HuH-7 (cell line): ENCODE measurements at places on chromosomes 5 and 9.
A peak's percentile ranks its signal among the peaks of the same experiment; 100 is the strongest.

DNA sequence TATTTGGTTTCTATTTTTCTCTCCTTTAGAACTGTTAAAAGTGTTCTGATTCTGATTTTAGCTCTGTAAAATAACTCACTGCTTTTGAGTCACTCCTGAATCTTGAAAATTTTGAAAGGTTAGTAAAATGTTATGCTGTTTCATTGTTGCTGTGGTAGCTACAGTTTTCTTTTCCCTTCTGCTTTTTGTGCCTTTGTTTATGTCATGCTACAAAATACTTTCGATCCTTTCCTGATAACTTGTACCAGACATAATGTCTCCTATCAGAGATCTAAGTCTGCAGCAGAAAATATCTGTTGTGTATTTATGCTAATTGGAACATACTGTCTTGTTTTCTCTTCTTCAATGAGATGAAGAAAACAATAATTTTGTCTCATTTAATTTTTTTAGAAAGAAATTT lies 26.9 kb upstream of the CEP120 start:
- no peak for DNase-seq

GRCh38 chr5:158727771-158728311 lies 371.9 kb downstream of the EBF1 start:
- DNase-seq = peak; percentile 6

- DNase-seq = no peak
These were observed 47.5 kb downstream of the DAB2IP start for GRCh38 chr9:121698627-121699570.

- no peak for DNase-seq
These were observed 28.5 kb downstream of the MVB12B start for GRCh38 chr9:126354887-126355770.

DNA sequence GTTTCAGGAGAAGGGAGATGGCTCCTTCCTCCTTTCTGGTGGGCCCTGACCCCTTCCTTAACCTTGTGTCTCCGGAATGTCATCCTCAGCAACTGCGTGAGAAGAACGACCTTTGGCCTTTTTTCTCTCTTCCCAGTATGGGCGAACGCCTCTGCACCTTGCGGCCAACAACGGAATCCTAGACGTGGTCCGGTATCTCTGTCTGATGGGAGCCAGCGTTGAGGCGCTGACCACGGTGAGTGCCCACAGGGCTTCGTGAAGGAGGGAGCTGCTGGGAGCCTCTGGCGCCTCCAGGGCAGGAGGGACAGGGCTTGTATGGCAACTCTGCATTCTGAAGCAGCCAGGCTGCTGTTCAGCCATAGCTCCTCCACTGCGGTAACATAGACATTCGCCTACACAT lies 68.0 kb upstream of the CTSL start:
- no peak for DNase-seq

DNA sequence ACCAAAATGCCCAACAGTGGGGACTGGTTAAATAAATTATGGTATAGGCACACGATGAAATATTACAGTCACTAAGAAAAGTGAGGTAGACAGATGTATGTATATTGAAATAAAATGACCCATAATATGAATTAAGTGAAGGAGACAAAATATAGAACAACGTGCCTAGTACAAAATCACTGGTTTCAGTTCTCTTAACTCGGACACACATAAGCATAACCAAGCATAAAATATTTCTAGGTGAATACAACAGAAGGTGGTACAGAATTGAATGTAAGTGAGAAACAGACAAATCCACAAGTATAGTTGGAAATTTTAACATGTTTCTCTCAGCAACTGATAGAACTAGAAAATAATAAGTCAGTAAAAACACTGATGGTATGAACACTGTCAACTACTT lies 22.0 kb downstream of the PUM3 start:
- no peak for DNase-seq

GRCh38 chr9:123281659-123282350 lies 13.4 kb upstream of the STRBP start:
- DNase-seq = no peak

DNA sequence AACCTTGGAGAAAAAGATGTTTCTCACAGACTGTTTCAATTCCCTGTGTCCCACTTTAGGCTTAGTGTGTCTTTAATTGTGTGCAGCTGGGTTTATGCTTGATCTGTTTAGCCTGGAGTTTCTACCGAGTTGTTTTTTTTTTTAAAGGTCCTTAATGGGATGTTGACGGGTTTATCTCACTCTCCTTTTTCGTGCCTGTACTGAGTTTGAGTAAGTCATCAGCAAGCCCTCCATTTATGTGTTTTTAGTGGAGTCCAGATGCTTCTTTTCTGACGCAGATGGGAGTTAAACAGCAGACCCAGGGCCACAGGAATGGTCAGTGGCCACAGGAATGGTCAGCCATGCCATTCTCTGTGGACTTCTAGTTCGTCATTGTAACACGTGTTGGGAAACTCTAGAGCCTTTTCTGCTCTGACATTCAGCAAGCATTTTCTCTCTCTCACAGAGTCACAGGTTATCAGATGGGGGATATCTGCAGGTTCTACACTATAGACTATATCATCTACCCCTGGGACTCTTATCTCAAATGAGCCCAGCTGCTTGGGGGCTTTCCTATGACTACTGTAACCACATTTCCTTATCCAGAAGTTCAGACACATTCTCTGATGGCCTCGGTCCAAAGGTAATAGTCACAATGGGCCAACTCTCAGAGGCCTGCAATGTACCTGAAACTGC lies 190.5 kb downstream of the TTLL11 start:
- DNase-seq = no peak

DNA sequence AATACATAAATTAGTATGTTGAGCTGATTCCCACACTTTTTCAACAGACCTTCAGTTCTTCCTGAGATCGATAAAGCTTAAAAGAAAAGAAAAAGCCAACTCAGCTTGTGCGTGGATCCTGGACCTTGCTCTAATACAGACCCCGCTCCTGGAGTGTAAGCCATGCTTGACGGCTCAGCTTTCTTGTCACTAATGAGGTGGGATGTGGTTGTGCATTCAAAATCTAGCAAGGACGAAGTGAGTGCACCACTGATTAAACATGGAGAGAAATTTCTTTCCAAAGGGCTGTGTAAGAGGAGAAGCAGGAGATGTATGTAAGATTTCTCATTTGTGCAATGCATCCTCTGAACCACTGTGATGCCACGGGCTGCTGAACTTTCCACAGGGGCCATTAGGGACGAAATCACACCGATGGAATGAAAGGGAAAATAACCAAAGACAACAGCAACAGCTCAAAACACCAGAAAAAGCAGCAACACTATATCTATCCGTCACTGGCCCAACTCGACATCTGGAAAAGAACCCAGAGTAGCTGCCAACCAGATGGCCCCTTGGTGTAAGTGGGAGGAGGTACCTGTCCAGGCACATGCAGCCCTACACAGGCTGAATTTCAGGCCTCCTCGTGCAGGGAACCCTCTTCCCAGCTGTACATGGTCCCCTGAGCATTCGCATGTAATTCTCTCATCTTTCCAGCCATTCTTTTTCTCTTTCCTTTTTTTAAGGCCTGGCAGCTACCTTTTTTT lies 178.9 kb downstream of the SREK1 start:
- DNase-seq = no peak

DNA sequence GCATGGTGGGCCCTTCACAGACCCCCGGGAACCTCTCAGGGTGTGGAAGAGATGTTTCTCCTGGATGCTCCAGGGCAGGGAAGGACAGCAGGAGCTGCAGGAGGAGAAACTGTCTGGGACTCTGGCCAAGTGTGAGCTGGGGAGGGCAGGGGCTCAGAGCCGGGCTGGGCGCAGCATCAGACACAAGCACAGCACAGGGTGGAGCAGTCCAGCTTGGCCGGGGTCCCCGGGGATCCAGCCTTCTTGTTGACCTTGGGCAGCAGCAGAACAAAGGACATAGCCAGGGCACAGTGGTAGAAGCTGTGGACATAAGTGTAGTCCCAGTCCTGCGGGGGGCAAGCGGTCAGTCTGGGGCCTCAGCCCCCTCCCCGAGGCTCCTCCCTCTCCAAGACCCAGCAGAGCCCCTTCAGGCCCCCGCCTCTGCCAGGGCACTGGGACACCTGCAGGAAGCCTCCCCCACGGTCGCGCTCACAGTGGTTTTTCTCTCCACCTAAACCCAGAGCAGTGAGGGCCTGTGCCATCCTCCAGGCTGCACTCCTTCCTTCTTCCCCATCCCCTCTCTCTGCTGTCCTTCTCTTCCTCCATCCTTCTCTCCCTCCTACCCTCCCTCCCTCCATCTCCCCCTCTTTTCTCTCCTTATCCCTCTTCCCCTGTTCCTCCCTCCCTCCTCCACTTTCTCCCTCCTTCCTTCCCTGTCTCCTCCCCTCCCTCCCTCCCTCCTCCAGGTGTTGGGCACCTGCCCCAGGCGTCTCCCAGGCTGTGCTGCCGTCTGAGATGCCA lies 10.1 kb downstream of the MYMK start:
- DNase-seq = no peak

GRCh38 chr5:180206993-180207392 lies 2.0 kb downstream of the RASGEF1C start:
- no peak for DNase-seq

GRCh38 chr5:53549792-53550191 lies 10.6 kb upstream of the NDUFS4 start:
- no peak for DNase-seq

DNA sequence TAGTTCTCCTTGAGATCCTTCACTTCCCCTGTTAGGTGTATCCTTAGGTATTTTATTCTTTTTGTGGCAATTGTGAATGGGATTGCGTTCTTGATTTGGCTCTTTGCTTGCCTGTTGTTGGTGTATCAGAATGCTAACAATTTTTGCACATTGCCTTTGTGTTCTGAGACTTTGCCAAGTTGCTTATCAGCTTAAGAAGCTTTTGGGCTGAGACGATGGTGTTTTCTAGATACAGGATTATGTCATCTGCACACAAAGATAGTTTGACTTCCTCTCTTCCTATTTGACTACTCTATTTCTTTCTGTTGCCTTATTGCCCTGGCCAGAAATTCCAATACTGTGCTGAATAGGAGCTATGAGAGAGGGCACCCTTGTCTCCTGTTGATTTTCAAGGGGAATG lies 609.4 kb upstream of the COX7C start:
- DNase-seq = no peak

GRCh38 chr5:176733406-176734262 lies 76.7 kb upstream of the UNC5A start:
- no peak for DNase-seq

DNA sequence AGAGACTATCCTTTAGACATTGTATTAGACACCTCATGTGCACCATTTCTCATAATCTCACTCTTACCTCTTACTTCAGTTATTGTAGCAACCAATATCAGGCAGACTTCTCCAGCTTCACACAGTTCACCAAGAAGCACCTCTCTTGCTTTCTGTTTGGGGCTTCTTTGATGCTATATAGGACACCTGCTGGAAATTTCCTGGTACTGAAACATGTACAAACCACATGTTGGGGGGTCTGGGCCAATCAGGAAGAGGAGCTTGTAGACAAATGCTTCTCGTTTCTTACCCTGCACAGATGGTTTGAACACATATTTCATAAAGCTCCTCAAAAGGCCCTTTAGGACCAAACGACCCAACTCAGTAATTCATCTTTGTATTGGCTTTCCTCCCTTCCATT lies 212.1 kb downstream of the IZUMO3 start:
- DNase-seq = no peak

DNA sequence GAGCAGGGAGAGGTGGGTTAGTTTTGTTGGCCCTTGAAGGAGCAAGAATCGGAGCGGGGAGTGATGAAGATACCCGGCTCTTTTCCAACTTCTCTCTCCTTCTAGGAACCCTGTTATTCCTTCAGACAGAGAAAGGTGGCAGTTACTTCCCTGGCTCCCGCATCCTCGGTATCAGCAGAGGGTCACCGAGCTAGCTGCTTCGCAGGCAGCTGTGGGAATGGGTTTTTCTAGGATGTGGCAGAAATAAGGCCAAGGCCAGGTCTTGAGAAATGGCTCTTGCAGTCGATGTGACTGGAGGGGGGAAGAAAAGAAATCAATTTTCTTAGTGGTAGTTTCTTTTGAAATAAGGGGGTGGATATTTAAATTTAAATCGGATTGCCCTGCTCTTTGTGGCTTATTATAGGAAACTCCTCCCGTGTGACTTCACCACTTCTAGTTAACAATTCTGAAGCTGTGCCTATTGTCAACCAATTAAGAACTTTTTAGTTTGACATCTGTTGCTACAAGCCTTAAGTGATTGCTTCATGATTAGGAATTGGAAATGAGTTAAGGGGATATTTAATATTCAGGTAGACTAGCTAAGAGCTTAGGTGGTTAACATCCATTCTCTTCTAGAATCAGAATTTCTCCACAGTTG lies 1.4 kb downstream of the SAP30L start:
- DNase-seq = no peak

- DNase-seq = no peak
These were observed 484.0 kb downstream of the GADD45G start for GRCh38 chr9:90088856-90089255.

- DNase-seq = no peak
These were observed 8.1 kb downstream of the TTC23L start for GRCh38 chr5:34847056-34847455.

- DNase-seq = no peak
These were observed 423.8 kb upstream of the SMARCA2 start for GRCh38 chr9:1591310-1591709.

DNA sequence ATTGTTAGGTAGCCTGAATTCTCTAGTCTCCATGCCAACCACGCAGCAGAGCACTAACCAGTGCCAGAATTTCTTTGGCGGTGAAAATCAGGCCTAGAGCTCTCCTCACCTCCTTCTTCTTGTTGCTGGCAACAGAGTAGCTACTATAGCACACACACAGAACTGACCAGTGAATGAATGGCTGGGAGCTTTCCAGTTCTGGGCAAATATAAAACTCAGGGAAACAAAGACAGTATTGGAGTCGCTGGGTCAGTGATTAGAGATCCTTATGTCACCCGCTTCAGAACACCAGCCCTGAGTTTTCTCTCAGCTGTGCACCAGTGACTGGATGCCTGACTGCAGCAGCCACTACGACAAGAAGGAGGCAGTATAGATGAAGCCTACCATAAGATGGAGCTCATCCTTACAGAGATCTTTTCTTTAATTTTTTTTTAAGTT lies 26.9 kb upstream of the FEM1C start:
- DNase-seq = no peak

GRCh38 chr5:31153521-31153920 lies 40.0 kb upstream of the CDH6 start:
- DNase-seq = peak; percentile 8
